Stimulated activated CD8-positive, alpha-beta memory T cell treated with anti-CD3 and anti-CD28 coated beads, Interleukin-12 subunit alpha, Interleukin-12 subunit beta, amount 100 ng/mL, for 1 hour (primary cell): ENCODE measurements at places on chromosomes 1 and 21.

GRCh38 chr1:212205006-212205405 lies 80.2 kb upstream of the PPP2R5A start:
- no peak for DNase-seq

GRCh38 chr1:74429580-74429979 lies 82.8 kb downstream of the LRRC53 start:
- no peak for DNase-seq

GRCh38 chr21:36178349-36178748 lies 21.7 kb downstream of the DOP1B start:
- no peak for DNase-seq

- DNase-seq: no peak
These were observed 16.9 kb upstream of the PTTG1IP start for GRCh38 chr21:44890338-44890931.

- no peak for DNase-seq
These were observed 530.3 kb downstream of the MATN1 start for GRCh38 chr1:30192969-30193630.

- no peak for DNase-seq
These were observed 41.8 kb downstream of the PHC2 start for GRCh38 chr1:33388805-33389771.

GRCh38 chr1:52080014-52080415 lies 23.9 kb downstream of the BTF3L4 start:
- DNase-seq: no peak

DNA sequence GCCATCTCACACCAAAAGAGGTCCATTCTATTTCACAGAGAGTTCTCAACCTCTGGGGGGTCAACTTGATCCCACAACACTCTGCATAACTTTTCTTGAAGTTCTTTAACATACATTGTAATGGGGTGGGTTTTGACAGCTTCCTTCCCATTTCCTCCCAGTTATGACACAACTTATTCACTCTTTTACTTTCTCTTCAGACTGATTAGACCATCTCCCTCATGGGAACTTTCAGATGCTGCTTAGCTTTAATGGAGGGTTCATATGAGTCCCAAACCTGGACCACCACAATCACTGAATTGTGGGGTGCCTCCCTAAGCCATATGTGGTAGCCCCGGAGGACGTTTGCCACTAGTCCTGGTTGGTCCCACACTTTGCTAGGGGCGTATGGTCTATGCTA lies 28.3 kb upstream of the KCNJ15 start:
- no peak for DNase-seq

GRCh38 chr1:187568067-187568466 lies 739.3 kb downstream of the PLA2G4A start:
- no peak for DNase-seq

GRCh38 chr1:214983126-214983869 lies 99.2 kb upstream of the KCNK2 start:
- DNase-seq: no peak

DNA sequence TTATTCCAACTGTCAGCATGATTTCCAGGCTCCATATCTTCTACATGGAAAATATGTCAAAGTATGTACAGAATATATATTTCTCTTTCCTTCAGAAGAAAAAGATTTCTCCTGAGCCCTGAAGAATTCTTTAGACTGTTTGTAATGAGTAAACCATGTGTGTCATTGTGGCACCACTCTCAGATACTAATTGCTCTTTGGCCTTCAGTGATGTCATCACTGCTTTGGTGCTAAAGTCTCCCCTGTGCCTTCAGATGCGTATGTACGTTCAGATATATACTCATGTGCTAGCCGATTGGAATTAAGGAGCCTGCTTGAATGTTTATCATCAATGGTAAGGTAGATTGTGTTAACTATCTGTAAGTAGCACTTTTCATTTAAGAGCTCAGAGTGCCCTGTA lies 20.6 kb upstream of the NBL1 start:
- no peak for DNase-seq

DNA sequence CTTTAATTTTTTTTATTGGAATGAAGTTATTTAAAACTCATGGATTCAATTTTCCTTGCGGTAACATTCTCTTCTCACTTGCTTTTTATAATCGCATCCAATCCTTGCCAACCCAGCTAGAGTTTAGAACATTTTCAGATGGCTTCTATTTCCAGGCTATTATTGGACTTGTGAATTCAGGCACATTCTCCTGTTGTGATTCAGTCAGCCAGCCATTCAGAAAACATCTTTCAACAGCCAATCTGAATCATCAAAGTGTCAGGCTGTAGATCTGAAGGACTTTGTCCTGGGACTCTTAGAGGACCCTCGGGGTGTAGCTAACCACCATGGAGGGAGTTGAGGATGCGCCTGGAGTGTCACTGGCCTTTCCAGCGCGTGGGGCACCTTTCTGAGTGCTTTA lies 92.4 kb downstream of the PRDM2 start:
- DNase-seq: no peak
